ENCODE measurements at places on chromosomes 4 and X.

GRCh38 chr4:166924424-166924823 is 309.9 kb downstream of the SPOCK3 start:
- DNase-seq = no peak

DNA sequence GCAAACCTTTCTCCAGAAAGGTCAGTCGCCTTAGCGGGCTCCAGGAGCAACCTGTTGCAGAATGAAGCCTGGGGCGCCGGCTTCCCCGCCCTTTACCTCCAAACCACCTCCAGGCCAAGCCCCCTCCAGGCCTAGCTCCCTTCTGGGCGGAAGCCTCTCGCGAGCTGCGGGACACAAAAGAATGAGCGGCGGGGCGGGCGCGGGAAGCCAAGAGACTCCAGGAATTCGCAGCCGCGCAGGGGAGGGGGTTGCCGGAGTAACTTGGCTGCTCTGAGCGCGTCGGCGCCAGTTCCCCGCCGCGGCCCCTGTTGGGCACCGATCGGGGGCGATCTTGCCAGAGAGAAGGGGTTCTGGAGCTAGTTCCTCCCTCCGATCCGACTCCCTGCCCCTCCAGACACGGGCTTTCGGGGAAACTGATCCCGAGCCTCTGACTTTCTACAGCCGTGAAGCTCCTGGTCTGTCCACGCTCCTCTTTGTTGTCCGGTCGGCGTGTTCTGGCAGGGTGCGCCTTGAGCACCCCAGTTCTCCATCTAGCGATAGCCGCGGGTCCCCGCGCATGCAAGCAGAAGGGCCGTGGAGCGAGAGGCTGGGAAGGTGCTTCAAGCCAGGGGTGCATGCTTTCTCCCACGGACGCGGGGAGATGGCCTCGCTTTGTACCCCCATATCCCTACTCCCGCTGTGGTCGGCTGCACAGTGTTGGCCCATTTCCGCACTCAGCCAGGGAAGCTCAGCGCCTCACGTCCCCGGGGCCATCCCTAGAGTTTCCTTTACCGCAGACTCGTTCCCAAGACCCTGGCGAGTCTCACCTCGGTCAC is 1.2 kb downstream of the PROM1 start:
- no peak for DNase-seq

DNA sequence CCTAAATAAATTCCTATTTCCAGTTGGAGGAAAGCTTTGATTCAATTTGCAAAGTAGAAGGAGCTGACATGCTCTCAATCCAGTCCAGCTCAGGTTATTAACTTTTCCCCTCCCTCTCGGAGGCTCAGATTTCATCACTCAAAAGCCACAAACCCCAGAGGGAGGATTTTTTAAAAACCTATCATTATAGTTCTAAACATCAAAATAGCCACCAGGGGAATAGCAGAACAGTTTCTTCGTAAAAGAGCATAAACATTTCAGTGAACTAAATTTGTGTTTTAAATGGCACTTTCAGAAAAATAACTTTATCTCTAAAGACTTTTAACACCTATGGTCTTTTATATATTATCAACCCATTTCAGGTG is 8.8 kb downstream of the GPRIN3 start:
- no peak for DNase-seq

GRCh38 chr4:146342600-146343192 is 128.4 kb downstream of the REELD1 start:
- DNase-seq = no peak

- DNase-seq = no peak
Observed at GRCh38 chr4:20418861-20419451, 167.3 kb downstream of the SLIT2 start.

DNA sequence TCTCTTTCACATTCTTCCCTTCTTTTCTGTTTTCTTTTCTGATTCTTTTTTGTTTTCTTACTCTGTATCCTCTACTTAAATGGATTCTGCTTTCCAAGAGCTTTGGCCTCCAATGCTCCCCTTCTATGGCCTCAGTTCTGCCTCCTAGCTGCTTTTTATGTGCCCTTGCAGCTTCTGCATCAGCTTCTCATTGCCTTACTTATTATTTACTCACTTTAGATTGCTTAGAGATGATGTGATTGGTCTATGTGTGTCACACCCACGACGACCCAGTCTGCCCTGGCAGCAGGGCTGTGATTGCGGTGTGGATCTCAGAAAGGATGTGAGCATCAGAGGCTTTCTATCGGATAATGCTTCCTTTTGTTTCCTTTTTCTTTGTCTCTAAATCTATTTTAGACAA is 71.8 kb upstream of the SMARCA5 start:
- DNase-seq = no peak

DNA sequence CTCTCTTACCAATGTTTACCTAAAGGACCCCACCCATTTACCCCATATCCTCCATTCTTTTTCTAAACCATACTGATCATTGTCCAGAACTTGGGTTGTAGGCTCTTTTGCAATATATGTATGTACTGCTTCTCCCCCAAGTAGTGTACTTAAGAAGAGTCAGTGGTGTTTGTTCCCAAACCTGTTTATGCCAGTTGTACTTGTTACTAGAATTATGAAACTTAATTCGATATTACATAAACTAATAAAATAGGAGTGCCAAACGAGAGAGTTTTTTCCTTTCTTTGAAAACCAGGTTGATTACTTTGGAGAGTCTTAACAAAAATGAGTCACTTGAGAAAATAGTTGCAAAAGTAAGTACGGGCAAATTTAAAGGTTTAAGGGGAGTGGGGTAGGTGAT is 96.3 kb downstream of the GEMIN8 start:
- DNase-seq = no peak

GRCh38 chrX:4668802-4669536 is 955.5 kb upstream of the PRKX start:
- no peak for DNase-seq

- no peak for DNase-seq
Observed at GRCh38 chr4:110544594-110544993, 68.6 kb downstream of the ENPEP start.
